Stimulated activated CD8-positive, alpha-beta memory T cell treated with anti-CD3 and anti-CD28 coated beads, Interleukin-7, amount 100 ng/mL, for 1 hour (primary cell): ENCODE measurements at places on chromosomes 5 and 9.

DNA sequence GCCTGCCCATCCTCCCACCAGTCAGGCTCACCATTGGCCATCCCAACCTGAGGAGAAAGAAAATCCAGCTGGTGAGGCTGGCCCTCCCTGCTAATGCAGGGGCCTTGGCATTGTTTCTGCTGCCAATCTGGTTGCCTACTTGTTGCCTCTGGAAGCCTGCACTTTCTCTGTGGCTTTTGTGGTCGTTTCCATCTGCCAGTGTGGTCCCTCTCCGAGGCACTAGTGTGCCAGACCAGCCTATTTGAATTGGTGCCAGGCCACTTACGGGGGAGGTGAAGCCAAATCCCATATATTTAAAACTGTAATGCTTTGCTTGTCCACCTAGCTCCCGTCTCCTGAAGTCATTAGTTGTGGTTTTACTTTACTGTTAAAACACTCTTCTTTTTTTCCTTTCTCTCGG lies 213.4 kb upstream of the ADAMTSL1 start:
- DNase-seq, result no peak

- no peak for DNase-seq
These were observed 47.6 kb downstream of the ACER2 start for GRCh38 chr9:19456426-19456825.

DNA sequence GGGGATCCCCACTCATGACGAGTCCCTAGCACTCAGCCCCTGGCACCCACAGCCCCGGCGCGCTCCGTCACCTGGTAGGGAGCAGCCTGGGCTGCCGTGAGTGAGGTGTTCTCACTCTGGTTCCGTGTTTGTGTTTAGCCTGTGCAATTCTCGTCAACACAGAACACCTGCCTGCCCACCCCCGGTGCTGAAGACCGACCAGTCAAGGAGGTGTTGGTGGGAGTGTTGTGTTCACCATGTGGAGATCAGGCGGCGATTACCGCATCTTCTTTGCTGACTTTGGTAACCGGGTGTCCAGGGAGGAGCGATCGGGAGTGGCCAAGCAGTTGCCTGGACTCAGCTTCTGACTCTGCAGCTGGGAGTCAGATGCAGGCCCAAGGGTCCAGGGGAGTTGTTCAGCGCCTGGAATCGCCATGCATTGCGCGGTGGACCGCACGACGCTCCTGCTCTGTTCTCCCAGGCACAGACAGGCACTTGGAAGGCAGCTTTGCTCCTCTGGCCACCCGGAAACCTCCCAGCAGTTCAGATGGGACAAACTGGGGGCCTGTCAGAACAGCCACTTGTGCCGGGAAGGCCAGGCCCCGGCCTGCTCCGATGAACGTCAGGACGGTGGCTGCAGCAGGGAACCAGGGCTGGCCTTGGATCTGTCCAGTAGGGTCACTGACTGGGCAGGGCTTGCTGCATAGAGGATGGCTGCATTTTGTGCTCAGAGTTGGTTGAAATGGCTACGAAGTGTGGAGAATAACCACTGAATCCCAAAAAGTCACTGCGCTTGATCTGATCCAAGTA lies 28.2 kb downstream of the EXOC3 start:
- DNase-seq, result no peak

GRCh38 chr9:95023217-95024003 lies 294.1 kb downstream of the FANCC start:
- DNase-seq, result no peak

- no peak for DNase-seq
These were observed 289.5 kb downstream of the IRX2 start for GRCh38 chr5:2461701-2462691.

- DNase-seq, result no peak
These were observed 21.2 kb downstream of the ADAM19 start for GRCh38 chr5:157554179-157555036.

DNA sequence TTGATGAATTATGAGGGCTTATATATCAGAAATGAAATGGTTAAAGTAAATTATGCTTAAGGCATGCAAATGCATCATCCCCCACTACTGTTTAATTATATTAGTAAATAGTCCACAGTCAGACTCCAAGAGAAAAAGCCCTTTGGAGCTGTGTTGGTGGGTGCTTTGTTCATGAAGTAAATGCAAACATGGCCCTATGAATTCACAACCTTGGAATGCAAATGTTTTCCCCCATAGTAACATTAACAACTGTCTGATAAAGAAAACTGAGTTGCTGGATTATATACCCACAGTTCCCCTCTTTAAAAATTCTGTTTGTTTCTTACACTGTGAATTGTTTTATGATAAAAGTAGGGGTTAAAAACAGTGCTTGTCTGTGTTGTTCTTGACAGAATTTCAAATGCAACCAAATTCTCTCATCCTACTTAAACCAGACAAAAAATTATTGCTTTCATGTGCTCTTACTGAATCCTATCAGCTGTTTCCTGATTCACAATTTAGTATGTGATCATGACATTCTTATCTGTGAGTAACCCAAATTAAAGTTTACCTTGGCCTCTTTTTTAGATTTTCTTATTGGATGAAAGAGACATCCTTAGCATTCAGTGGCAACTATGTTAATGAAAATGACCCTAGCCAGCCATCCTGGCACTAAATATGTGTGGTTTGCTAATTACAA lies 48.5 kb upstream of the SNCAIP start:
- DNase-seq, result no peak

GRCh38 chr5:41812156-41812555 lies 58.1 kb downstream of the OXCT1 start:
- no peak for DNase-seq

GRCh38 chr5:168302785-168303184 lies 11.3 kb downstream of the WWC1 start:
- no peak for DNase-seq

DNA sequence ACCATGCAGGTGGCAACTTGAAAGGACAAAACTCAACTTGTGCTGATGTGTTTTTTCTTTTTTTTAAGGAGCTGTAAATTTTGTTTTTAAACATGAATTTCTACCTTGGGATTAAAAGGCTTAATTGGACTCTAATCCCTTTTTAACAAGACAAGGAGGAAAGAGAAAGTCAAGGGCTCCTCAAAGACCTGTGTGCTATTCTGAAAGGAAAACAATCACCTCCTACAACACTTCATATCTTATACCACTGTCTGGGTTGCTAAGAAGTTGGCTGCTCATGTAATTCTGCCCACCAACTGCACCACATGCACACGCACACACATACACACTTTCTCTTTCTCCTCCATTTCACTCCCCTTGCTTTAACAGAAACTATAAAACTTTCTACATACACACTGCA lies 78.6 kb downstream of the SH3RF2 start:
- no peak for DNase-seq

DNA sequence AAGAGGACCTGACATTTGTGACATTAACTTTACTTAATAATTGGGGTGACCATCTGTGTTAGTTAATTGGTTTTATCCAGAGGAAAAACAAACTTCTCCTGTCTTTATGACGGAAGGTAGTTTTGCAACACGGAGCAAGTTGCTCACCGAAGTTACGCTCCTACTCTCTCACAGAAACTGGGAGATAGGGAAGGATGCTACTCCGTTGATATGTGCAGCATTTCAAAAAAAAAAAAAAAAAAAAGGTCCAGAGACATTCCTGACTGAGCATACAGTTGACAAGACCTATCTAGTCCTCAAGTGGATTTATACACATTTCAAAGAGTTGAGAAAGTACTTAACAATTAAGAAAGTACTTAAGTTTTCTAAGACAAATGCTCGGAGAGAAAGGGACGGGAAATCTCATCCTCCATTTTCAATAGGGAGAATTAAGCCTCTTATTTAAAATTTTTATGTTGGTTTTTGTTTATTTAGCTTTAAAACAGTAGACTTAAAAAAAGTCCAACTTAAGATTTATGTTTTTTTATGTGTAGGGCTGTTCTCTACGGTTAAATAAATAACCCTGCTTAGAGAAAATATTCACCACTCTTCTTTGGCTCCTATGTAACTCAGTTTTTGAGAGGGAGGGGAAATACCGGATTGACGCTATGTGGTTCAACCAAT lies 455 bp upstream of the FER start:
- DNase-seq, result no peak

DNA sequence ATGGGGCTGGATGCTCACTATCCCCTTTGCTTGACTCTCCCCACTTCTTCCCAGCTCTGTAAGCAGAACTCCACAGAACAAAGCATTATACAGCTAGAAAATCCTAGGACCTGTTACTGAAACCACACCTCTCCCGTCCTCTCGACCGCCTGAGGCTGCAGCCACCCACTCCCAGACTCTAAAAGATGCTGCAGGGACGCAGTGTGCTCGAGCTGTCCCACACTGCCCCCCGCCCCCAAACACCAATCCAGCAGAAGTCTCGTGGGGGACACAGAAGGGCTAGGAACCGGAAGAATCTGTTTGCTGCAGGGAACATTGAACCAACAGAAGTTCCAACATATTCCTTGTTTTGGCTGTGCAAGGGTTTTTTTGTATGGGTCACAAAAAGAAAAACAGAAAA lies 7.6 kb downstream of the CAMK2A start:
- no peak for DNase-seq

- DNase-seq, result no peak
These were observed 135.4 kb upstream of the CKMT2 start for GRCh38 chr5:81097713-81098112.

DNA sequence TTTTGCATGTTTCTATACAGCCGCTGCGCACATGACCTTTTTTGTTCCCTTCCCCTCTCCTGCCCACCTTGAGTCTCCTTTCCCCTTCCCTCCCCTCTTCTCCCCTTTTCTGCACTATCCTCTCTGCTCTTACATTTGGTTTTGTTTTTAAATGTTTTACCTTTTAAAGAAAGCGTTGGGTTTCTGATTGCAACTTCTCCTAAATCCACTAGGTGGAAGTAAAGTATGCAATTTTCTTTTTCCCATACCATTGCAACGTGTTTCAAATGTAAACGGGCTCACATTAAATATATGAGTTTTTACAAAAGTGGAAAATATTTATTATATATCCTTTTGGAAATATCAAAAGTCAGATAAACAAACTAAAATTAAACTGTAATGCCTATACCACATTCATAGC lies 500.9 kb downstream of the DIRAS2 start:
- DNase-seq, result no peak

- DNase-seq, result no peak
These were observed 468.5 kb downstream of the NFIB start for GRCh38 chr9:13845460-13845859.

- no peak for DNase-seq
These were observed 260.5 kb downstream of the ARRDC3 start for GRCh38 chr5:91122651-91123050.

- no peak for DNase-seq
These were observed 12.0 kb upstream of the RXRA start for GRCh38 chr9:134314039-134314949.

GRCh38 chr9:136774416-136775045 lies 10.2 kb upstream of the LCN15 start:
- no peak for DNase-seq

DNA sequence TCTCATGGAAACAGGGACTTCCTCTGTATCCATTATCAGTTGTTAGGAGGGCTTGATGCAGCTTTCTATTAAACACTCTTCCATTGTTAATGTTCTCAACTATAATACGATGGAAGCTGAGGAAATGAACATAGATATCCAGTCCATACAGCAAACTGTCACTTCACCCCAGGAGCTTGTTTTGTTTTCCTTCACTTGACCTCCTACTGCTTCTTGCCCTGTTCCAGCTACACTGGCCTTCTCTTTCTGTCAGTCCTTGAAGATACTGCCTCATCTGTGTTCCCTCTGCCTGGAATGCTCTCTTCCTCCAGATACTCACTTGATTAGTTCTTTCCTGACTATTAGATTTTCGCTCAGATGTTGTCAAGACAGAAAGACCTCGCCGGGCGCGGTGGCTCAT lies 17.1 kb downstream of the CTNNA1 start:
- DNase-seq, result no peak

DNA sequence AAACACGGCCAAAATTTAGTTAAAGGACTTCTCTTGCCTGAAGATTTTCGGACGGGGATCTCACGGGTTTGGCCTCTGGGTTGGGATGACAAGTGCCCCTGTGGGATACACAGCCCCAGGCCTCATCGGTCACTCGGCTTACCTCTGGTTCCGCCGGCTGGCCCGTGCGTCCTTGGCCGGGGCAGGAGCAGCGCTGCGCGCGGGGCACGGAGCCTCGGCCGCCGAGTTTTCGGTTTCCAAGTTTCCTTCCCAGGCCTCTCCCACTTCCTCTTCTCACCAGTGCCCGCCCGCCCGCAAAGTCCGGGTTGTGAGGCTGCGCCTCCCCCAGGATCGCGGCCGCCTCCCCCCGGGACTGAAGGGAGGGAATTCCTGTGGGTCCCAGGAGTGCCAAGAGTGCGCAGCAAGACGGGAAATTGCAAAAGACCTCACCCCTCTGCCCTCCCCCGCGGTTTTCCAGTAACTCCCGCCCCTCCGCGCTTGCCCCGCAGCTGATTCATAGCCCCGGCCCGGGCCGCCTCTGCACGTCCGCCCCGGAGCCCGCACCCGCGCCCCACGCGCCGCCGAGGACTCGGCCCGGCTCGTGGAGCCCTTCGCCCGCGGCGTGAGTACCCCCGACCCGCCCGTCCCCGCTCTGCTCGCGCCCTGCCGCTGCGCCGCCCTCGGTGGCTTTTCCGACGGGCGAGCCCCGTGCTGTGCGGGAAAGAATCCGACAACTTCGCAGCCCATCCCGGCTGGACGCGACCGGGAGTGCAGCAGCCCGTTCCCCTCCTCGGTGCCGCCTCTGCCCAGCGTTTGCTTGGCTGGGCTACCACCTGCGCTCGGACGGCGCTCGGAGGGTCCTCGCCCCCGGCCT lies at the start of gene OSMR:
OSMR (plus strand) TSS at position 487 of the 853 bp plus-strand sequence. CDS start 23,033 bp downstream, outside the sequence.
- no peak for DNase-seq
